Fibroblast of skin of left biceps (primary cell): ENCODE measurements at places on chromosomes 7 and 10.

DNA sequence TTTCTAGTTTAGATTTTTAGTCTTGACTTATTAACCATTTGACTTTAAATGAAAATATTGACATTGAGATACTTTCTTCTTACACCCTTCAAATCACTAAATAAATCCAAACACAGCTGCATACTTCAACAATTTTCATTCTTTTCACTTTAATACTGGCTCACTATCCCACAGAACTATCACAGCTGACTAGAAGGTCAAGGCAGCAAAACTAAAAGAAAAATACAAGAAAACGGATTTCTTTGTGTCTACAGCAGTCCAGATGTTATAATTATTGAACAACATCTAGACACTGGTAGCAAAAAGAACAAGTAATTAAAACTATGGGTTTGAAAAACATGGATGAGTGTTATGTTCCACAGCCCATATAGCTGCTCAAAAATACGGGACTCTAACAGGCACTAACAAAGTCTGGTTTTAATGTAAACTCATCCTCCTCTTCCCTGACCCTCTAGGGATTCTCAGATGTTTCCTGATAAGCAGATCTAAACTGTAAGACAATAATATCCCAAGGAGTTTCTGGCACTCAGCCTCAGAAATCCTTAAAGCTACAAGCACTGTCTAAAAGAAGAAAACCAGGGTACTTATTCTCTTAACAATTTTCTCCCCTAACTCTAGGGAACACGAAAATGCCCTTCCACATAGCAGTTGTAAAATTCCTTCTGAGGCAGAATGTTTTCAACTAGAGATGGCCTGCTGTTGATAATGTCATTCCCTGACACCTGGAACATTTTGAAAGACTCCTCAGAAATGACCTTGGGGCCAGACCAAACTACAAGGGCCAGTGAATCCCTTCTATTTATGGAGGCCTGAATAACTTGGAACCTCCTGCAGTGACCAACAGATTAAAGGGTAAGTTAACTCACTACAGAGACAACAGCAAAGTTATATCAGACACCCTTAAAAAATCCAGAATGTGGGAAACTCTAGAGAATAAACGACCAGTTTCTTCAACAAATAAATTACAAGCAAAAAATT, 12.8 kb downstream of the DNMBP start:
- DNase-seq, result no peak

GRCh38 chr10:30422151-30422695, 11.8 kb upstream of the MAP3K8 start:
- no peak for DNase-seq

DNA sequence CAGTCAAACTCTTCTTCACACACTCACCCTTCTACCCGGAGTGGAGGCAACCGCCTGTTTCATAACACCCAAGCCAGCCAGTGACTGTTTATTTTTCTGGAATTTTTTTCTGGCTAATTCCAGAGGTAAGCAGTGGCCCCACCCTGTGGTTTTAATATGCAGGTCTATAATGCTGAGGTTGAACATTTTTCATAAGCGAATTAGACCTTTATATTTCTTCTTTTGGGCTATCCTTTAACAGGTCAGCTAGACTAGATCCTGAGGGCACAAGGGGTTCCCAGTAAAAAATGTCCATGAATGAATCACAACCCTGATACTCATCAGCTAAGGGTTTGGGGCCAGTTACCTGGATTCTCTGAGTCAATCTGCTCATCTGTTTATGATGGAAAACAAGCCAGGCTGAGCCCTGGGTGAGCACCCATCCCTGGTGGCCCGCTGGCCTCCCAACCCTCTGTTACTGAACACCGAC, 76.2 kb downstream of the GRB10 start:
- DNase-seq, result no peak

DNA sequence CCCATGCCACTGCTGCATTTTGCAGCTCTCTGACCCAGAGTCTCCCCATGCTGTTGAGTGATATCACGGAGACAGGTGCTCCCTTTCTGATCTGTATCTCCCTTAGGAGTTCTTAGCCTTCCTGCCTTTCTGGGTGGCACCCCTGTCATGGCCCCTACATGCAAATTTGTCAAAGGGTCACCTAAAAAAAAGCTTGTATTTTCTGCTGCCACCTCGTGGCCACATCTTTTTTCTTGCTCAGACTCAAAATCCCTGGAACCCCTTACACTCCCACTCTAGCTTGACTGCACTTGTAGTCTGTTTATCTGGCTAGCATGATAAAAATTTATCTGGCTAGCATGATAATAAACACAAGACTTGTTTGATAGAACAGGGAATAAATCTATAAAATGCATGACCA, 809.1 kb downstream of the SORCS1 start:
- DNase-seq, result no peak

DNA sequence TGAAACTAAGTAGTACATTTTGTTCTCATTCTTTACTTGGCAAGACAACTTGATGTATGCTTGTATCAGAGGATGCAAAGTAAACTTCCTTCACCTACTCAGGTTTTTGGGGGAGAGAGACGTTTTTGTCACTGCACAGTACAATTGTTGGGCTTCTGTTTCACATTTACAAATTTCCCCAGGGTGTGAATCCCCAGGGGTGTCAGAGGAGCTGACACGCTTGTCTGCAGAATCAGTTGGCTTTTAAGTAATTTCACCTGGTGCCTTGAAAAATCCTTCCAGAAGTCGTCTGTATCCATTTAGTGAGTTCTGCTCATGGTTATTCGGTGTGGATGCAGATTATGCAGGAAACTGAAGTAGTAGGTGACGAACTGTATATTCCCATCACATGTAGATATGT, 1227.7 kb upstream of the CELF2 start:
- DNase-seq, result no peak

DNA sequence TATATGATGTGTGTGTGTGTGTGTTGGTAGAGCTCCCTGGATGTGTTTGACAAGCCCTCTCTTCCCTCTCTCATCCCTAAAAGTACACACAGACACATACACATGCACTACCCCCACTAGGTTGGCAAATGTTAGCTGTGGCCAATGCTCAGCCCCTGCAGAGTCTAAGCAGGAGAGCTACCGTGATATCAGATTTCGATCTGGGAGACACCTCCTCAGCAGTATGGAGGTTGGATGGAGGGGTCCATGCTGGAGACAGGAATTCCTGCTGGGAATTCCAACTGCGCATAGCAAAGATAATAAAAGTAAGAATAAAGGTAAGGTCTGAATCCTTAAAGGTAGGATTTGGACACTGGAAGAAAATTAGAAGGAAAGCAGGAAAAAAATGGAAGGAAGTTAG, 85.7 kb downstream of the C10orf90 start:
- no peak for DNase-seq

DNA sequence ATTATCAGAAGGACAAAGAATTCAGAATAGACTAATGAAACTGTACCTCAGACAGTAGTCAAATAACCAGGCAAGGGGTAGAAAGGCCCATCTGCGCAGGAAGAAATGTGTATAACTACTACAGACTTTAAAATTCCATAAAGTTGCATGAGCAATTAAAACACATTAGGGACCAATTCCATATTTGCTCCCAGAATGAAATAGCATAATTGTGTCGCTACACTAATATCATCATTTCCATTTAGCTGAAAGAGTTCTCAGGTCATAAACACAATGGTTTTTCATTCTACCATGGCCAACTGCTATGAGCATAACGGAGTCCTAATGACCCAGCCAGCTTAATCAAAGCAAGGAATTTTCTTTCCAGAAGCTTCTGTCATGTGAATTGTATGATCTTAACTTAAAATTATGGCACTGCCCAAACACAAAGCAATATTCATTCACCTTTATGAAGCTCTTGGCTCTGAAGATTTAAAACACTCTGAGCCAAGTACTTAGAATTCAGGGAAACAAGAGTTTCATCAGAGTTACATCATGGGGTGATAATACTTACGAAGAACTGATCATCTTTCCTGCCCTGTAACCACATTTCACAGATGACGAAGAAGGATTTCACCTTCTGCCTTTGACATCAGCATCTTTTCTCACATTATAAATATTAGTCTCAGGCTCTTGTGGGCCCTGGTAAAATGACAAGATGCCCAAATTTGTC, 98.1 kb upstream of the DOCK1 start:
- no peak for DNase-seq

DNA sequence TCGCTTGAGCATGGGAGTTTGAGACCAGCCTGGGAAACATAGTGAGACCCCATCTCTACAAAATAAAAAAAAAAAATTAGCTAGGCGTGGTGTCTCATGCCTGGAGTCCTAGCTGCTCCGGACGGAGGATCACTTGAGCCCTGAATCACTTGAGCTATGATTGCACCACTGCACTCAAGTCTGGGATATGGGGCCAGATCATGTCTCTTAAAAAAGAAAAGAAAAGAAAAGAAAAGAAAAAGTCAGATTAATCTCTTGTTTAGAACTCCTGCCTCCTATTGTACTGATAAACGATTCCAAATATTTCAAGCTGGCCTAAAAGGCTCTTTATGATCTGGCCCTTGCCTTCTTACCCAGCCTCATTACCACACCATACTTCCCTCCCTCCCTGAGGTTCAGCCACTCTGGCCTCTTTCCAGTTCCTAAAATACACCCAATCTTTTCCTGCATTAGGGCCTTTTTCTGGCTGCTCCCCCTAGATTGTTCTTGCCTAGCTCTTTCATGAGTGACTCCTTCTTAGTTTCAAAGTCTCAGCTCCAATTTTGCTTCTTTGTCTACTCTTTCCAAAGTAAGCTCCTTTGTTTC, 41.7 kb downstream of the VCL start:
- no peak for DNase-seq

DNA sequence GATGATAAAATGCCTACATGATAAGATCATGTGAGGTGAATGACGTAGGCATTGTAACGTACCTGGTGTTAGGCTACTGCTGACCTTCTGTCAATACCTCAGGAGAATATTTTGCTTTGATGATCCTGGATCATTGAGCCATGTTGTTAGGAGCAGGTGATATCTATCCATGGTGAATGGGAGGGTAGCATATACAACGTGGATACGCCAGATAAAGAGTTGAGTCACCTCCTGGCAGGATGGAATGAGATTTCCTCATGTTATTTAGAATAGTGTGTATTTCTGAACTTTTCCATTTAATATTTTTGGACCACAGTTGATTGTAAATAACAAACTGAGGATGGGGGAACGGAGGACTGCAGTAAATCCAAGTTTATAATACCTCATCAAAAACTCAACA, 11.8 kb upstream of the CLDN12 start:
- no peak for DNase-seq

- no peak for DNase-seq
Observed at GRCh38 chr7:25839084-25839769, 312.8 kb upstream of the NFE2L3 start.

DNA sequence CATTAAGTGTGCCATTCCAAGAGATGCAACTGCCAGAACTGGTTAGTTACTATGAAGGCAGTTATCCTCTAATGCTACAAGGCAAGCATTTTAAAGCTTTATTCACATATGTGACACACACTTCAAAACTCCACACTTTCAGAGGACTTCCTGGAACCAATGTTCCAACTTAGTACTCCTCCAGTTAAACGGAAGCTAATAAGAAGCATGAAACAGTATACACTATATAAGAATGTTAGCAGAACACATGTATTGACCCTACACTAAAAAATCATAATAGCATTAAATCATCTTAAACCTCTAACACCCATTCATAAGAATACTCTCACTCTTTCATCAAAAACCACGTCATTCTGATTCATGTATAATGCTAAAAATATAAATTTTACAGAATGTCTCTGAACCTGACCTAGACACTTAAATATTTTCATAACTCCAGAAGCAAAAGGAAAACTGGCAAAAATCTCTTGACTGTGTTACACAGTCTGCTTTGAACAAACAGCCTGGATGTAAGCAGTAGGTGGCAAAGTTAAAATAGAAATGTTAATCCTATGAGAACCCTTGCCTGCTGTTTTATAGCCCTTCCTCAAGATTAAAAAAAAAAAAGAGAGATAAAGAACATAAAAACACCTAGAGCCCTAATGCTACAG, 135.0 kb downstream of the SEMA3C start:
- DNase-seq, result peak; percentile 48

GRCh38 chr7:90173127-90173844, 19.0 kb downstream of the STEAP1 start:
- no peak for DNase-seq

GRCh38 chr7:115113776-115114175, 191.9 kb downstream of the MDFIC start:
- DNase-seq, result no peak

DNA sequence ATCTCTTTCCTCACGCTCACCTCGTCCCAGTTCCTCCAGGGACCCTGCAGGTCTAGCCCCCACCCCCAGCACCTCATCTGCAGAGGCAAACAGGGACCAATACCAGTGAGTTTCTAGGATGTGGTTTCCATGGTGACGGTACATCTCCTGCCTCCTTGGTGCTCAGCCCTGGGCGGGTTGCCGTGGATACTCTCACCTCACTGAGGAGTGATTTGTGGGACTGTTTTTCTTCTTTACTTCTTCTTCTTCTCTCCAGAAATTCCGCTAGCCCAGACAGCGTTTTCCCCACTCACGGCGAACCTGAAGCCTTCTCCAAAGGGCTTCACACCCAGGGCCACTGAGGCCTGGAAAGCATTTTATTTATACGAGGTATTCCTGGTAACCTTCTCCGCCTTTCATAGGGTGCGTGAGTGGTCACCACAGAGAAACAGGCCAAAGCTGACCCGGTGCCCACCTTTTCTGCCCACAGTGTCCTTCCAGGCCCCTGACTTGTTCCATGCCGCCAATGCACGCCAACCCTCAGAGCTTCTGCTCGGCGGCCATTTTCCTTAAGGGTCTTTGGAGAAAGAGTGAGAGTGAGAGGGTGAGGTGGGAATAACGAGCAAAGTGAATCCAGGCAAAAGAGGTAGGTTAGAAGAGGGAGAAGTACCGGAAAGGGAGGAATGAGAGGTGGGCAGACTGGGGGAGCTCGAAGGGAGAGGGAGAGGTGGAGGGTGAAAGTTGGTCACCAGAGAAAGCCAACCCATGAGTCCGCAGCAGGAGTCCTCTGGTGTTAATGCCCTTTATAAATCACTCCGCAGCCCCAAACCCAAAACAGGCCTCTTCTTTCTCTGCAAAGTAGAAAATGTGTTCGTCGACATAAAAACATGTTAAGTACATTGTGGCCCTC, 15.5 kb downstream of the FAM241B start:
- no peak for DNase-seq

GRCh38 chr7:110774071-110774470, 316.9 kb upstream of the LRRN3 start:
- no peak for DNase-seq

DNA sequence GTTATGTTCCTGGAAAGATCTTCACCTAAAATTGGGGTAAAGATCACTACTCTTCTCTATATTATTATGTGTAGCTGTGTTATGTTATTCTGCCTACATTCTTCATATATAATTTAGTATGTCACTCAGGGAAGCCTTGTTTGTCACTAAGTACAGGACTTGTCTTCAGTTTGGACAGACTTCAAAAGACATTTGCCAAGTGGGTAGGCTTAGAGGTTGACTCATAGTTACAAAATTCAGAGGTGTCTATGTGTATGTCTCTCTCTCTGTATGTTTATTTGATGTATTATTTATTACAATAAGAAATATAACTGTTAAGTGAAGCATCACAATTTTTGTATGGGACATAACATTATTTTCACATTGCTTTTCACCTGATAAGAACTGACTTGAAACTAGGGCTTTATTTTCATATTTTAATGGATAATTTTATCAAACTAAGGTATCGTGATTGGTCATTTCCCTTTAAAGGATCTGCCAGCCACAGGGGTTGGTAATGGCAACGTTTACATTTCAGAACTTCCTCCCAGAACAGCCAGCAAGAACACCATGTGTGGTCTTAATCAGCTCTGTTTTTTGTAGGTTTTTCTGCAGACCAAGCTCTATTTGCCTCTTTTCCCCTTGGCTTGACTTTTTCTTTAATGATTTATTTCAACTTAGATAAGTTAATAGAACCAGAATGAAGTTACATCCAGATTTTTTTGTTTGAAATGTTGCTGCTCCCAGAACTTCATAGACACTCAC, 262.1 kb upstream of the CACNA2D1 start:
- DNase-seq, result no peak

GRCh38 chr7:66779669-66780409, 39.3 kb downstream of the RABGEF1 start:
- DNase-seq, result no peak
